ENCODE measurements at places on chromosomes 6 and 20.

DNA sequence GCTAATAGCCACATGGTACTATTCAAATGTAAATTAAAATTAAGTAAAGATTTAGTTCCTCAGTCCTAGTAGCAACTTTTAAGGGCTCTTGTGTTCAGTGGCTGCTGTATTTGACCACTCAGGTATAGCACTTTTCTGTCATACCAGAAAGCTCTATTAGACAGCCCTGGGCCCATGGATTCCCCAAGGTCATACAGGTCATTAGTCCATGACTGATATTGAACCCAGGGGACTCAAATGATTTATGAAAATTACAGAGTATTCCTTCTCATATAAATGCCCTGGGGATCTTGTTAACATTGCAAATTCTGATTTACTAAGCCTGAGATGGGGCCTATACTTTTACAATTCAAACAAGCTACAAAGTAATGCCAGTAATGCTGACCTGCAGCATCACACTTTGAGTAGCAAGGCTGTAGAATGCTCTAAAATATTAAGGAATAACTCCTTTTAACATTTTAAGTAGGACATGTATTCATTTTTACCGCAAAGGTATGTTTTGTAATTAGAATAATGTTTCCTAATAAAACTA, 29.6 kb downstream of the RNF217 start:
- no peak for DNase-seq

- DNase-seq: peak; percentile 78
Measured at GRCh38 chr6:32700391-32701040, 34.1 kb upstream of the HLA-DQB1 start.

DNA sequence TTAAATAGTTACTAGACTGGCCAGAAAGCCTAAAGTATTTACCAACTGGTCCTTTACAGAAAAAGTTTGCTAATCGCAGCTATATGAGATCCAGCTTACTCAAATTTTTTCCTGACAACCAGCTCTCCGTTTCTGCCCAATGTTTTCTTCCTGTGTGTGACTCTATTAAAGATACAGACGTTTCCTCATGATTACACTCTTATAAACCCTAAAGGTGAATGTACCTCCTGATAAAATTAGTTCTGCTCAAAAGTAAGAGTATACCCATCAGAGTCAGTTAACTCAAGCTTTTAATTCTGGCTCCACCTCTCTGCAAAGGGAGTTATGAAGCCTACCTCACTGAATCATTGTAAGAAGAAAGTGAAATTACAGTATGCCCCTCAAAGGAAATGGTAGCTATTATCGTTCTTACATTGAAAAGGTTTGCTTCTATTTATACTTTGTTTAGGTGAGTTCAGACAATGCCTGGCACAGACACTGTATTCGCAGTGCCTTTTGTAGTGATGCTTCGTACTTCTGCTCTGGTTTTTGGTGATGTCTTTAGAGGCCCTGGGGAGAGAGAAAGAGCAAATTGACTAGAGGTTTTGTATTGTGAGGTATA, 10.2 kb upstream of the MROH8 start:
- DNase-seq: no peak

GRCh38 chr6:144559865-144560593, 274.9 kb downstream of the UTRN start:
- DNase-seq: no peak

DNA sequence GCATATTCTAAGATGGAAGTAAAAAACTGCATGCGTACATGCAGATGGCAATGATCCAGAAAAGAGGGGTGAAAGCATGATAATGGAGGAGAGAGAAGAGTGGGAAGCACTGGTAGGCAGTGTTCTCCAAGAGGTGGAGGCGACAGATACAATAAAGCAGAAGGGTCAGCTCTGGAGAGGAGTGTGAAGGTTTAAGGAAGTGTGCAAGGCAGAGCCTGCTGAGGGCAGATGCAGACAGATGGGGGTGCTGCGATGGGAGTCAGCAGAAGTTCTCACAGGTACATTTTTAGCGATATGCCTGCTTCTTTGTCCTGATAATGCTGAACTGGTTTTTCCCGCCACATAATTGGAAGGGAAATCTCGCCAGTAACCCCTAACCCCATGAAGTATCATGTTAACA, 81.1 kb upstream of the C6orf118 start:
- no peak for DNase-seq

DNA sequence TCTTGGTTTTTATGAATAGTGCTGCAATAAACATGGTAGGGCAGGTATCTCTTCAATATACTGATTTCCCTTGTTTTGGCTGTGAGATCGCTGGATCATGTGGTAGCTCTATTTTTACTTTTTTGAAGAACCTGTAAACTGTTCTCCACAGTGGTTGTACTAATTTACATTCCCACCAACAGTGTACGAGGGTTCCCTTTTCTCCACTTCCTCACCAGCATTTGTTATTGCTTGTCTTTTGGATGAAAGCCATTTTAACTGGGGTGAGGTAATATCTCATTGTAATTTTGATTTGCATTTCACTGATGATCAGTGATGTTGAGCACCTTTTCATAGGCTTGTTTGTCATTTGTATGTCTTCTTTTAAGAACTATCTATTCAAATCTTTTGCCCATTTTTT, 8.0 kb upstream of the ARG1 start:
- peak; percentile 17 for DNase-seq

- DNase-seq: no peak
Measured at GRCh38 chr20:48709058-48709691, 118.6 kb downstream of the PREX1 start.

DNA sequence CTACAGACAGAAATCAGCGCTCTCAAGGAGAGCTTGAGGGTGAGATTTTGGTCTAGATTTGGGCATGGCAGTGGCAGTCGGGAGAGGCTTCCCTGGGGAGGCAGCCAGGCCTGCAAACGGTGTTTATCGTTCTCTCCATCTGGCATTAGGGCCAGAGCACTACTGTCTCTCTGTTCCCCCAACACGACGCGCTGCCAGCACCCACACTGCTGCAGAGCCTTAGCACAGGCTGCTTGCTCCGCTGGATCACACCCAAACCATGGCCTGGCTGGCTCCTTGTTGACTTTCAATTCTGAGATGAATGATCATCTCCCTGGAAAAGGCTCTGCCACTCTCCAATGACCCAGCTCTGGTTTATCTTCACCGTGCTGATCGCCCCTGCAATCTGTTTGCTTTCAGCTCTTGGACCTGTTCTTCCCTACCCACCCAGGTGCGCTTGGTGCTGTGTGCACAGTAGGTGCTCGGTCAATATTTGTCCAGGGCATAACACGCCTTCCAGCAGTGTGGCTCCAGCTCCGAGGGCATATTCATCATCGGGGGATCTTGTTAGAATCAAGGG, 106.1 kb downstream of the TFAP2C start:
- no peak for DNase-seq

DNA sequence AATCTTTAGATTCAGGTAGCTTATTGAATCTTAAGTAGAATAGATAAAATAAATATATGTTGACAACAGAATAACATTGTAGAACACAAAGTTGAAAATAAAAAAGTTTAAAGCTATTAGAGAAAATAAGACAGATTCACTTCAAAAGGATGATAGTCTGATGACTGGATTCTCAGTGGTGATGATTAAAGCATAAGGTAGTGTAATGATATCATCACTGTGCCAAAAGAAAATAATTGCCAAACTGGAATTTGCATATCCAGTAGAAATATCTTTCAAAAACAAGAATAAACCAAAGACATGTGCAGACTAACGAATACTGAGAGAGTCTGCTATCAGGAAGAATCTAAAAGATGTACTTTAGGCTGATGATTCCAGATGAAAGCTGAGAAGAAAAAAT, 30.2 kb downstream of the ENPP1 start:
- DNase-seq: no peak

- DNase-seq: no peak
Measured at GRCh38 chr6:31190488-31190887, 20.0 kb upstream of the POU5F1 start.

DNA sequence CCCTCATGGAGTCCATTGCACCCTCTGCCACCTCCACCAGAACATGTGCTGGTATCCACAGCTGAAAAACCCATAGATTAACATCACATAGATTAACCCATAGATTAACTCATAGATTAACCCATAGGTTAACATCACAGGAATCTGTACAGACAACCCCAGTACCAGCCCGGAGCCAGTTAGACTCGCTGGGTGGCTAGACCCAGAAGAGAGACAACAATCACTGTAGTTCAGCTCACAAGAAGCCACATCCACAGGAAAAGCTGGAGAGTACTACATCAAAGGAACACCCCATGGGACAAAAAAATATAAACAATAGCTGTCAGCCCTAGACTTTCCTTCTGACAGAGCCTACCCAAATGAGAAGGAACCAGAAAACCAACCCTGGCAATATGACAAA, 25.1 kb downstream of the SERPINB9 start:
- DNase-seq: no peak

- no peak for DNase-seq
Measured at GRCh38 chr6:14265049-14266021, 147.8 kb downstream of the CD83 start.

DNA sequence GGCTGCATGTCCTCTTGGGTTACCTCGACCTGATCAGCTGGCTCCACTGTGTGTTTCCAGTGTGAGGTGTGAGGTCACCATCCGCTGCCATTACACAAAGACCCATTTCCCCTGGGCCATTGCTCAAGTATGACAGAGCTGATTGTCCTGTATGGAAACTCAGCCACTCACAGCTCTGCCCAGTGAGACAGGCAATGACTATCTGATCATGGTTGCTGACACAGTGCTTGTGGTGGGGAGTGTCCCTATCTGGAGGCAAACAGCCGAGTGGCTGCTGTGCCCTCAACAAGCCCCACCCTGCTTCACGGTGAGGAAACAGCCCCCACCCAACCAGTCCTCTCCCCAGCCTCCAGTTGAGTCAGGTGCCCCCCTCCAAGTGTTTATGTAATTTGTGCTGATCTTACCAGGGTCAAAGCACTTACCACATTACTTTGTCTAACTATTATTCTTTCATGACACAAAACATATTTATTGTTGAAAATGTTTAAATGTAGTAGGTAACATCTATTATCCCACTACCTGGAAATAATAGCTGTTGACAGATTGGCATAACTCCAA, 11.7 kb upstream of the MAPK13 start:
- DNase-seq: peak; percentile 85

DNA sequence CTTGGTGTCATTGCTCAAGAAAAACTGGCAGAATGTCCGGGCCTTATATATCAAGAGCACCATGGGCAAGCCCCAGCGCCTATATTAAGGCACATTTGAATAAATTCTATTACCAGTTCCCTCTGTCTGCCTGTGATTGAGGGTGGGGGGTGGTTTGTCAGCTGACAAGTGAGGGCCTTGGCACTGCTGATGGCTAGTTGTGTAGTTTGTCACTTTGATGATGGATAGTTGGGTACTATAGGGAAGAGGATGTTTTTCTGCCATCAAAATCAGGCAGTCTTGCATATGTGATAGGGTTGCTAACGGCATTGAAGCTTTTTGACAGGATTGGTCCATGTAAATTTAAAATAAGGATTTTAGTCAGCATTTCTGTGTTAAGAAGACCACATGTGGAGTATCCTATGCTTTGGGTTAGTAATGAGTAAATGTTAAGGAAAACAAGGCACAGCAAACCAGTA, 2.5 kb downstream of the RPL10A start:
- DNase-seq: no peak

DNA sequence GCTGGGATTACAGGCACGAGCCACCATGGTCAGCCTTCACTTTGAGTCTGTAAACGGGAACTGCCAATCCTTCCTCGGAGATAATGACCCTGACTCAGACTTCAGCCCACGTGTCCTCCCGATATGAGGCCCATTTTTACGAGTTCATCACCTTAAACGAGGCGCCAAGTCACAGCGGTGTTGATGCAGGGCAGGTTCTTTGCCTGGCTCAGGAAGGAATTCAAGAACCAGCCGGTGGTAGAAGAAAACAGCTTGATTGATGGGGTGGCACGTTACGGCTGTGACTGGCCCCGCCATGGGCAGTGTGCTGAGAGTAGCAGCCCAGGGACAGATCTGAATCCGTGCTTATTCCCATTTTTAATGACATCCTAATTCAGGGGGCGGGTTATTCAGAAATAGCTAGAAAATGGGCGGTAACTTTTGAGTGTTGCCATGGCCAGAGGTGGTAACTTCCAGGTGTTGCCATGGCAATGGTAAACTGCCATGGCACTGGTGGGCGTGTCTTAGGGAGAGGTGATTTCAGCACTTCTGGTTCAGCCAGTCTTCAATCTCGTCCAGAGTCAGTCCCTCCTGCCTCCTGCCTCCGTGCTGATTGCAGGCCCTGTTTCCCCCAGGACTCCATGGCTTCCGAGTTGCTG, 9.1 kb upstream of the MAP1LC3A start:
- no peak for DNase-seq

GRCh38 chr6:132365281-132365907, 35.9 kb downstream of the MOXD1 start:
- DNase-seq: no peak

DNA sequence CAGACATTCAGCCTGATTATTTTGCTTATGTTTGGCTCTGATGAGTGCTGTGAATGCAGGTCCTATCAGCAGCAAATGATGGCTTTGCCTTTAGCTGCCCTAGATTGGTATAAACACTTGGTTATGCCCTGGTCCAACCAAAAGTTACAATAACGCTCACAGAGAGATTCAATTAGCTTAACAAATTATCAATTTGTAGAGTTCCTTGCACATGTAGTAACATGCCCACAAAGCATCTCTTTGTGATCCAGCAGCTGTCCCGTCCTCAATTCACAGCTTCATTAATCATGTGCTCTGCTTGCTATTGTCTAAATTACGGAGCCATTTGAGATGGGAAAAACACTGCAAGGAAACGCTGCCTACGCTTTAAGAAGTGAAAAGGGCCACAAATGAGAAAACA, 457.9 kb downstream of the HDGFL1 start:
- DNase-seq: no peak

DNA sequence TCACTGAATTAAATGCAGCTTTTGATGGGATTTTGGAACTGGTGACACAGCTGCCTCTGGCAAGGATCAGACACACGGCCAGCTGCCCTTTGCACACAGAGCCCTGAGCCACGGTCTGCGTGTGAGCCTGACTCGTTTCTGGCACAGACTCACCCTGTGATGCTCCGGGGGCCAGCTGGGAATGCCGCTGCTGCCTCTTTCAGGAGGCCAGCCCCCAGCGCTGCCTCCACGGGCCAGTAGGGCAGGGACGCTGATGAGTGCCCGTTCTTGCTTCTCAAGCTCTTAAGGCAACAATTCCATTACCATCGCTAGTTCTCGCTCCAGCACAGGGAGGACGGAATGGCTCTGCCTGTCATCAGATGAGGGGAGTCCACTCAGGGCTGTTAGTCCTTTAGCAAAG, 61.6 kb downstream of the IRF4 start:
- no peak for DNase-seq

GRCh38 chr6:4942673-4943009, 61.2 kb downstream of the RPP40 start:
- DNase-seq: no peak

- no peak for DNase-seq
Measured at GRCh38 chr20:50066161-50066834, 46.7 kb downstream of the UBE2V1 start.

DNA sequence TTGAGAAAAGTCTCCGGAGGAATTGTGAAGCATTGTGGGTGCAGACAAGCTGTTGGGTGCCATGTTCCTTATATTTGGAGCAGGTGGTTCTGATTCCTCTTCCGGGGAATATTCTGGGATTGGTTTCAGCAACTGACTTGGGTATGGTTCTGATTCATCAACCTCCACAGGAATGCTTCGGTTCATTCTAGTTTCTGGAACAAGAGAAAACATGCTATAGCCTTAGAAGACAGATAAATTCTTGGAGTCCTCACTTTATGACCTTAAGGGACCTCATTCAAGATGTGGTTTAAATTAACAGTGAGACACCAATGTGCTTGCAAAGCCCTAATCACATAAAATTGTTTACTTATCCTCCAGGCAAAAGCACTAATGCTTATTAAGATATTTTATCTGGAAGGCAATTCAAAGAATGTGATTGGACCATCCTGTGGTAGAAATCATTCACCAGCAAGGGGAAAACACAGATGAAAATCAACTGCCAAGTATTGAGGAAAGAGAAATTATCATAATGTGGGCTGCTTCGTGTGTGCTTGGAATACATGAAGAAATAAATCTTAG, 13.7 kb downstream of the TRAF3IP2 start:
- no peak for DNase-seq

Data from suppressor macrophage treated with lipopolysaccharide for 1 hour (primary cell).